ENCODE measurements at places on chromosomes 5 and 9.

DNA sequence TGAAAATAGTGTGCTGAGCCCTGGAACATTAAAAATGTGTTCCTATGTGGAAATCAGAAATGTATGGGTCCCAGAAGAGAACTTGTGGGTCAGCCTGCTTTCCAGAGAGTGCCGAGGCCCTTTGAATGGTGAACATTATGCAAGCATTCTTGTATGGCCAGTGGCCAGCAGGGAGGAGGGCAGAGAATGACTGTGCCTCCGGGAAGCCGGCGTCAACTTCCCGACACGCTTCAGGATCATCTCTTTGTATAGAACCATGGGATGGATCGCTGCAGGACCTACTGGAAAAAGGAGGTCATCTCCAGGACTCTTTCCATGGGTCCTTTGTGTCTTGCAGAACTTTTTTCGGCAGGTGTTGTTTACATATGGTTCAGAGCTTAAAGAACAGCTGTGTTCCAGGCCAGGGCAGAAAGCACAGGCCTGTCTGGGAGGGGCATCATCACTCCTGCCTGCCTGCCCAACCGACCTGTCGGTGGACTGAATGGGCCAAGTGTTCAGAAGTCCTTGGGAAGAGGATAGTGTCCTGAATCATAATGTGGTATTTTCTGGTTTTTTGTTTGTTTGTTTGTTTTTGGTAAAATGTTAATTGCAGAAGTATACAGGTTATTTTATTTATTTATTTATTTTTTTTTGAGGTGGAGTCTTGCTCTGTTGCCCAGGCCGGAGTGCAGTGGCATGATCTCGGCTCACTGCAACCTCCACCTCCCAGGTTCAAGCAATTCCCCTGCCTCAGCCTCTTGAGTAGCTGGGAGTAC is 9.0 kb downstream of the PRRC2B start:
- H3K4me3 ChIP-seq = no peak overlapping the region
- H3K27me3 ChIP-seq = no peaks in the 10 kb centered on the region
- H3K4me1 ChIP-seq = peaks cover 62% of the 10 kb centered on the region
- DNase-seq = peak; percentile 80
- peaks cover 5% of the 10 kb centered on the region for H3K36me3 ChIP-seq
- H3K27ac ChIP-seq = no peak overlapping the region

DNA sequence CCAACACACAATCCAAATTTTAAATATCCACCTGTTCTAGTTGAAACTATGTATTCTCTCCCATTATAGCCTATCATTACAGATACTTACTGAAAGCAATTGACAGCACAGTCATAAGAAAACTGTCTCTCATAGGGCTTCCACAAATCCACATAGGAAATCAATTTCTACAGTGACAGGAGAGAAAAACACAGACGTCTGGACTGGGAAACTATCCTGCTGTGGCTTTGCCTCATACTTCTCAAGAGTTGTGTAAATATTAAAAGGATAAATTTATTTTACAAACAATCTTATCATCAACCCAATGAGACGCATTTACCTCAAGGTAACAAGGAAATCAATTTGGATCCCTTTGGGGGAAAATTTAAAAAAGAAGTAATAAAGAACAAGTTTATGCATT is 517.5 kb downstream of the EFNA5 start:
- H3K4me1 ChIP-seq = no peaks in the 10 kb centered on the region
- DNase-seq = no peak
- H3K36me3 ChIP-seq = no peaks in the 10 kb centered on the region
- H3K27ac ChIP-seq = no peak overlapping the region
- no peak overlapping the region for H3K4me3 ChIP-seq
- no peaks in the 10 kb centered on the region for H3K27me3 ChIP-seq

DNA sequence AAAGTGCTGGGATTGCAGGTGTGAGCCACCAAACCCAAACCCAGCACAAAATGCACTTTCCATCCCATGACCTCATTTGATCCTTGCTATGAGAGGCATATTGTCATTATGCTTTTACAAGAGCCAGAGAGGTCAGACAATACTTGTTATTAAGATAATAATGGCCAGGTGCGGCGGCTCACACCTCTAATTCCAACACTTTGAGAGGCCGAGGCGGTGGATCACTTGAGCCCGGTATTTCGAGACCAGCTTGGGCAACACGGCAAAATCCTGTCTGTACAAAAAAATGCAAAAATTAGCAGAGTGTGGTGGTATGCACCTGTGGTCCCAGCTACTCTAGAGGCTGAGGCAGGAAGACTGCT is 55.9 kb upstream of the IL17B start:
- peaks cover 6% of the 10 kb centered on the region for H3K4me1 ChIP-seq
- DNase-seq = no peak
- H3K36me3 ChIP-seq = peaks cover 9% of the 10 kb centered on the region
- H3K27me3 ChIP-seq = no peaks in the 10 kb centered on the region
- no peak overlapping the region for H3K4me3 ChIP-seq

DNA sequence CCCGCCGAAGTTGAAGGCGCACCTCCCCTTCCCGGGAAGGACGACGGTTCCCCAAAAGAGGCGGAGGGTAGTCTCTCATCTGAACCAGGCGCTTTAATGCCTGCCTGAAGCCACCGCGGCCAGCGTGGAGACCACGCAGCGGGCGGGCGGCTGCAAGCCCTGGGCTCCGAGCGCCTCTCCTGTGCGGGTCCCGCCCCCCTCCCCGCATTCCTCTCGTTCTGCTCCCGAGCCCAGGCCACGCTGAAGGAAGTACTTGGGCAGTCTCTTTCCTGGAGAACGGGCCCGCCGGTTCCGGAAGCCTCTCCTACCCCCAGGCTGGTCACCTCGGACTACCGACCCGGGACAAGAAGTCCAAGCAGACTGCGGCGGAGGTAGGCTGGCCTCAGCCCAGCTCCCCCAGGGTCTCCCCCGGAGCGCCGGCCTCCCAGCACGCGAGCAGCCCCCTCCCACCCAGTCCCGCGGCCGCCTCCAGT is 571 bp downstream of the PPIC start:
- H3K4me3 ChIP-seq = peak overlapping the region; percentile 92
- no peaks in the 10 kb centered on the region for H3K36me3 ChIP-seq
- H3K27me3 ChIP-seq = no peaks in the 10 kb centered on the region
- peak overlapping the region; percentile 60 for H3K27ac ChIP-seq
- H3K4me1 ChIP-seq = peaks cover 4% of the 10 kb centered on the region

- no peaks in the 10 kb centered on the region for H3K27me3 ChIP-seq
- no peaks in the 10 kb centered on the region for H3K4me1 ChIP-seq
- no peaks in the 10 kb centered on the region for H3K36me3 ChIP-seq
- no peak overlapping the region for H3K4me3 ChIP-seq
- H3K27ac ChIP-seq = no peak overlapping the region
- DNase-seq = no peak
Observed at GRCh38 chr5:16076657-16077056, 102.9 kb downstream of the MARCHF11 start.

GRCh38 chr5:180141068-180141660 is 67.8 kb downstream of the RASGEF1C start:
- H3K4me3 ChIP-seq = no peak overlapping the region
- no peak overlapping the region for H3K27ac ChIP-seq
- H3K4me1 ChIP-seq = no peaks in the 10 kb centered on the region
- H3K27me3 ChIP-seq = no peaks in the 10 kb centered on the region
- DNase-seq = no peak

DNA sequence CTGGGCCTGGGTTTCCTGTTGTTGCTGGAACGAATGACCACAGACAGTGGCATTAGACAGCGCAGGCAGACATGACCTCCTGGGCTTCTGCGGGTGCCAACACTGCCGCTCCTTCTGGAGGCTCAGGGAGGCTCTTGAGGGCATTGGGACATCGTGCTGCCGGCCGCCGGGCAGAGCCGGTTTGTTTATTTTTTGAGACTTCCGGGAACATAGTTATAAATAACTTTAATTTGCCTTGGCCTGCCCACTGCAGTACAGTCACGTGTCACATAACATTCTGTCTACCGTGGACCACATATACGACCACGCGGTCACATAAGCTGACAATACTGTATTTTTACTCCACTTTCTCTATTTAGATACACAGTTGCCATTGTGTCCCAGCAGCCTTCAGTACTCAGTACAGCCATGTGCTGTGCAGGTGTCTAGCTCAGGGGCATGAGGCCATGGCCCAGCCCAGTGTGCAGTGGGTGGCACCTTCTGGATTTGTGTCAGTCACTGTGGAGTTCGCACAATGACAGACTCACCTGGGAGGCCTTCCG is 8.2 kb upstream of the TOR4A start:
- H3K27ac ChIP-seq = no peak overlapping the region
- no peaks in the 10 kb centered on the region for H3K27me3 ChIP-seq
- H3K4me1 ChIP-seq = no peaks in the 10 kb centered on the region
- no peak for DNase-seq
- H3K36me3 ChIP-seq = peaks cover 83% of the 10 kb centered on the region

GRCh38 chr5:2206293-2207108 is 323.8 kb upstream of the IRX4 start:
- no peak for DNase-seq
- no peaks in the 10 kb centered on the region for H3K36me3 ChIP-seq
- H3K27me3 ChIP-seq = no peaks in the 10 kb centered on the region
- H3K4me3 ChIP-seq = no peak overlapping the region

GRCh38 chr5:124393584-124394379 is 352.7 kb downstream of the ZNF608 start:
- H3K27ac ChIP-seq = no peak overlapping the region
- H3K4me1 ChIP-seq = peaks cover 4% of the 10 kb centered on the region
- H3K36me3 ChIP-seq = no peaks in the 10 kb centered on the region
- H3K4me3 ChIP-seq = no peak overlapping the region
- no peaks in the 10 kb centered on the region for H3K27me3 ChIP-seq
- no peak for DNase-seq

DNA sequence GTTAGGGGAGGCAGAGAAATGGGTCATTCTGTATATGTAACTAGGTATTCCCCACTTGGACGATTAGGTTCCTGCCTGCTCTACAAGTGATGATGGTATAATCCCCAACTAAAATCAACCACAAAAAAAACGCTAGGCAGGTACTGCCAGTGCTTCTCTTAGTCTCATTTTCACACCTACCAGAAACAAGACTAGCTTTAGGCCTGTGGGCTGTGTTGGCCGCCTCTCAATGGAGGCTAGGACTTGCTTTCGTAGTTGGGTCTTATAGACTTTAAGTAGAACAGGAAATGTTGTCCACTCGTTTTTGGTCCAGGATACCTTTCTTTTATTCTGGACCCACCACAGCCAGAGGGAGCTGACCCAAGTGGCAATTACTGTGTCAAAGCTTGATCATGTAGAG is 111.8 kb downstream of the UNC13B start:
- H3K27me3 ChIP-seq = no peaks in the 10 kb centered on the region
- no peaks in the 10 kb centered on the region for H3K36me3 ChIP-seq
- DNase-seq = no peak
- no peak overlapping the region for H3K27ac ChIP-seq

DNA sequence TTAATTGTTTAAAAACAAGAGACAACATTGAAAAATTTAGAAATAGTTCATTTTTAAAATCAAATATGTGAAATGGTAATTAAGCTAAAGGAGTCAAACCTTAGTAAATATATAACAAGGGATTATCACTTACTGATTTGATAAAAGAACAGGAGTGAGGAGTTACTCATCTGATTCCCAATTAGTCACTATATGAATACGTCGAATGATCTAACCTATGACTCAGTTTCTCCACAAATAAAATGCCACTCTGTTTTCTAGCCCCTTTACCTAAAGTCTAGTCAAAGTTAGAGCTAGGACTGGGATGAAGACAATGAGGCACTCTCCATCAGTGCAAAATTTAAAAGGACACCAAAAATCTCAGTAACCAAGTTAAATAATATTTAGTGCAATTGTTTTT is 70.4 kb upstream of the RASEF start:
- no peaks in the 10 kb centered on the region for H3K4me1 ChIP-seq
- H3K4me3 ChIP-seq = no peak overlapping the region
- H3K27ac ChIP-seq = no peak overlapping the region
- no peaks in the 10 kb centered on the region for H3K36me3 ChIP-seq
- H3K27me3 ChIP-seq = no peaks in the 10 kb centered on the region

DNA sequence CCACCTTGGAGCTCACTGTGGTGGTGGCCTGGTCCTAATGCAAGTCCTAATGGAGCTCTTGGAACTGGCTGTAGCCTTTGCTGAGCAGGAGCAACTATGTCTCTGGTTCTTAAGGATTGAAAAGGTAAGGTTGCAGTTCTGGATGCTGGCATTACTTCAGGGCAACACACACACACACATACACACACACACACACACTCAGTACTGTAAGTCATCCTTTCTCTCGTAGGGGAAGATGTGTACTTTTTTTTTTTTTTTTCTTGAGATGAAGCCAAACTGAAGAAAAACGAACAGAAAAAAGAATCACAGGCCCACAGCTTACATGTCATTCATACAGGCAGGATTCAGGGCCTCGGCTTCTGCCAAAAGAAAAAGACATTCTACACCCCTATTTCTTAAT is 81.1 kb upstream of the RPS23 start:
- no peaks in the 10 kb centered on the region for H3K27me3 ChIP-seq
- no peaks in the 10 kb centered on the region for H3K4me1 ChIP-seq
- H3K36me3 ChIP-seq = no peaks in the 10 kb centered on the region
- no peak overlapping the region for H3K4me3 ChIP-seq

DNA sequence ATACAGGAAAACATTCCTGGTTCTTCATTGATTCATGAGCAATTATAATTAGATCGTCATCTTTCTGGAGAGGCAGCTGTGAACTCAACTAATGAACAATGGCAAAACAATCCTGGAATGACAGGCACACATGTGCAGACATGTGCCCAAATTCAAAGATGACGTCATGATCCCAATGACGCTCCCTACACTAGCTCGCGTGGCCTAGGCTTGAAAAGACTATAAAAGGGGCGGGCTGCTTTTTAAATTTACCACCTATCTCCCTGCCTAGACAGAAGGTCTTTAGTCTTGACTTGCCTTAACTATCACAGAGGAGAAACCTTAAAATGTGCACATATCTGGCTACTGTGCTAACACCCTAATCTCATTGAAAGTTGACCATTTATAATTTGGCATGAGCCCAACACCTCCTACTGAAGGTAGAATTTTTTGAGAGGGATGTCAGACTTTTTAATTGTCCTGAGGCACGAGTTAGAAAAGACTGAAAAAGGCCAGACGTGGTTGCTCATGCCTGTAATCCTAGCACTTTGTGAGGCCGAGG is 88.2 kb downstream of the PRRT1B start:
- H3K27me3 ChIP-seq = no peaks in the 10 kb centered on the region
- peak; percentile 54 for DNase-seq
- peaks cover 13% of the 10 kb centered on the region for H3K4me1 ChIP-seq
- H3K36me3 ChIP-seq = peaks cover 24% of the 10 kb centered on the region
- H3K27ac ChIP-seq = no peak overlapping the region

GRCh38 chr9:32899761-32900160 is 101.7 kb downstream of the APTX start:
- DNase-seq = no peak
- H3K4me3 ChIP-seq = no peak overlapping the region
- no peaks in the 10 kb centered on the region for H3K4me1 ChIP-seq
- no peaks in the 10 kb centered on the region for H3K27me3 ChIP-seq
- H3K27ac ChIP-seq = no peak overlapping the region

Measured in trophoblast cell (in vitro differentiated cells and primary cell).